Stimulated activated CD4-positive, alpha-beta T cell treated with anti-CD3 and anti-CD28 coated beads, Interleukin-12 subunit alpha, Interleukin-12 subunit beta, amount 100 ng/mL, for 48 hours (primary cell): ENCODE measurements at places on chromosomes 1 and 21.

DNA sequence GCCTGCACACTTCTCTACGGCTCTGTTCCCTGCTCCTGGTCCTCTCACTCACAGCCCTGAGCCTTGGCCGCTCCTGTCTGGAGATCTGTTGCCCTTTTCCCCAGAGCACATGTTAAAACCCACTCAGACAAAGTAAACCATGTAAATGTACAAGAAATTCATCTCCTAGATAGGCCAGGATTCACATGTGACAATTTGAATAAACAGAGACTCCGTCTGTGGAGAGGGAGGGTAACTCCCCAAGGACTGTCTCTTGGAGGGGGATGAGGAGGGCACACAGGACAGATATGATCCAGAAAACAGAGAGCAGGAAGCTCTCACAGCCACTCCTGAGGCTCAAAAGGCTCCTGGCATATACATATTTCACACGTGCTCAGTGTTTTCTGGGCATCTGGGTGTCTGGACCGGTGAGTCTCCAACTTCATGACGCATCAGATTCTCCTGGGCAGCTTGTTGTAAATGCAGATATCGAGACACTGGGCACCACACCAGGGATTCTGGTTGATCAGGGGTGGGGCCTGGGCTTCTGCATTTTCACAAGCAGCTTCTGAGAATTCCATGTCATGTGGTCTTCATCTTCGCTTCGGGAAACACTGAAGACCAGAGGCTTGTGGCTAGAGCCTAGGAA is 6.4 kb upstream of the KAZN start:
- DNase-seq = no peak

DNA sequence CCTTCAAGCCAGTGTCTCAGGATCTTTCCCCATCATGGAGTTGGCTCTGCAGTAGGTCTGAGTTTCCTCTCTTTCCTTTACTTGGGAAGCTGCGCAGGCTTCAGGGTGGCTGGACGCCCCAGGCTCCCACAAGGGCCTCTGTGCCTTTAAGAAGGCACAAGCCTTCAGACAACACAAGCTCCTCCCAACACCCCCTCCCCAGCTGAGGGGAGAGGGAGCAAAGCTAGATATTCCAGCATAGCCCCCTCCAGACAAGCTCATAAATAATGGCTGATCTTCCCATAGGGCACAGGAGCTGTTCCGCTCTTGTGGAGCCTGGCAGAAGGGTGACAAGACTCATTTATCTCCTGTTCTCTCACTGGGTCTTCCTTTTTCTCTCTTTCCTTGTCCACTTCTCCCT is 27.9 kb upstream of the ATP2B4 start:
- DNase-seq = no peak

GRCh38 chr21:42171091-42172053 is 47.6 kb upstream of the ABCG1 start:
- DNase-seq = no peak

DNA sequence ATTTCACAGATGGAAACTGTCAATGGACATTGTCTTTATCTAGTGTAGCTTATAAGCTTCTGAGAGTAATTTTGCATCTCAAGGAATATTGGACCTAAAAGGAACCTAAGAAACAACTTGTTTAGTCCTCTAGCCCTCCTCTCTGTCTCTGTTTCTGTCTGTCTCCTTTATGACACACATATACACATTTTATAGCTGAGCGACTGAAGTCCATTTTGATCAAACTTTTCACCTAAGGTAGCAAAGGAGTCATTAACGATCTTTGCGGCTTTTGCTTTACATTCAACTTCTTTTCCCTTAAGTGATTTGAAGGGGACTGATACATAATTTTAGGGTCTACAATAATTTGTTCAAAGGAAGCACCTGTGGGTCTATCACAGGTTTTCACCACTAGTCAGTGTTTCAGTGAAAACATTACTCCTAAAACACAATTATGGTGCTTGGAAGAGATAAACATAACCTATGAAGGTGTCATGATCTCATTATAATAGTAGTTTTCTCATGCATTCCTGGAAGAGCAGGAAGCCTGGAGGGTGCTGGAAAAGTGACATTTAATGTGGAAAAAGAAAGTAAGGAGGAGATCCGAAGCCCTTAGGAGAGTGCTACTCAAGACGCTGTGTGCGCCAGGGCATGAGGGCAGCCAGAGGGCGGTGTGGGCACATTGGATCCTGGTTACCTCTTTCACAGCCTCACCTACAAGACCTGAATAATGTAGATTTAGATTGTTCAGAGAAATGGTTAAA is 248.6 kb downstream of the DNM3 start:
- peak; percentile 48 for DNase-seq

DNA sequence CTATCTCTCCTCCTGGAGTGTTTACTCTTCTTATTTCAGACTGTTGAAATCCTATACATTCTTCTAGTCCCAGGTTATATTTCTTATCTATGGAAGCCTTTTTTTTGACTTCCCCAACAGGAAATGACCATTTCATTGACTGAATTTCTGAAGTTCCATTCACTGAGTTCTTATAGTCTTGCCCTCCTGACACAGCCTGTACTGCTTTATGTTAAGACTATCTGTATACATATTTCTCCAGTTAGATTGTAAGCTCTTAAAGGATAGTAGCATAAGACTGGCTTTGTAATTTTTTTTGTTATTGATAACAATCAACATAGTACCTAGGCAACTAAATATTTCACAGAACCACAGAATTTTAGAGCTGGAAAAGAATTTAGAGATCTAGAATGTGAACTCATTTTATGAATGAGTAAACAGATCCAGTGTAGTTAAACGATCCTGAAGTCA is 14.9 kb upstream of the MACF1 start:
- DNase-seq = no peak

GRCh38 chr1:232978815-232979214 is 28.4 kb downstream of the NTPCR start:
- DNase-seq = no peak

DNA sequence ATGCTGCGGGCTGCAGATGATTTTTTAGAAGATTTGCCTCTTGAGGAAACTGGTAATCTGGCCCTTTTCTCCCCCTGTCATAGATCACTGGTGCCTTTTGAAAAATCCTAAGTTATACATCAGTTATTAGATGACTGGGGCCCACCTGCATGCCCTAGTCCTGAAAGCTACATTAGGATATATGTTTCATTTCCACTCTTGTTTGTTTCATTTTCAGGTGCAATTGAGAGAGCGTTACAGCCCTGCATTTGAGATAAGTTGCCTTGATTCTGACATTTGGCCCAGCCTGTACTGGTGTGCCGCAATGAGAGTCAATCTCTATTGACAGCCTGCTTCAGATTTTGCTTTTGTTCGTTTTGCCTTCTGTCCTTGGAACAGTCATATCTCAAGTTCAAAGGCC is 8.1 kb upstream of the IFI44 start:
- no peak for DNase-seq

DNA sequence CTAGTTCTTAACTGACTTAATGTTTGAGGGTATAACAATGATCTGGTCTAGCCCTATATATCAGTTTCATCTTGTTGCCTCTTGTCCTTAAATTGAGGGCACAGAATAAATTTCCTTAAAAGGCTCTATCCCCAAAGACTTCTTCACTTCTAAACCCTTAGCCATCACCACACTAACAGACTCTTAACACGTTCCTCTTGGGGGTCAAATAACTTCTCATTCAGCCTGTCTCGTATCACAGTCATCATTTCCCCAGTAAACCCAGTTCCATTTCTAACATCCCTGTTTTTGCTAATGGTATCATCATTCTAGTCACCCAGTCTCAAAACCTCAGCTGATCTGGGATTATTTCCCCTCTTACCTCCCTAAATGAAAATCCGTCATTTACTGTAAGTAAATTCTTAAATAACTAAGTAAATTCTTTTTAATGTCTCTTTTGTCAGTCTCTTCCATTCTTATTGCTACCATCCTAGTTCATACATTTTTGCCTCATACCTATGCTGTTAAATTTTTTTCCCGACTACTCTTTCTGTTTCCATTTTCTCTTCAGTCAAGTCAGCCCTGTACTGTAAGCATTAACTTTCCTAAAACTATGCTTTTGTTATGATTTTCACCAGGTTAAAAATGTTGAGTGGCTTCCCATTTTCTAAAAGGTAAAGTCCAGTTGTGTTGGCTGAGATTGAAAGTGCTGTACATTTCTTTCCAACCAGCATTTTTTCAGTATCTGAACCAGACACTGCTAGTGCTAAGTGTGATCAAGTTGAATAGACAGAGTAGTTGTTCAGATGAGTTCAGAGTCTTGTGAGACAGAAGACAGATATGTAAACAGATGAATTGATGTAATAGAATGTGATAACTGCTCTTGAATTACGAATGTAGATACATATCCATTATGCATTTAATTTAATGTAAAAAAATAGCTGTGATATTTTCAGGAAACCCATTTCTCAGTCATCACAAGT is 6.9 kb downstream of the CTTNBP2NL start:
- DNase-seq = no peak

DNA sequence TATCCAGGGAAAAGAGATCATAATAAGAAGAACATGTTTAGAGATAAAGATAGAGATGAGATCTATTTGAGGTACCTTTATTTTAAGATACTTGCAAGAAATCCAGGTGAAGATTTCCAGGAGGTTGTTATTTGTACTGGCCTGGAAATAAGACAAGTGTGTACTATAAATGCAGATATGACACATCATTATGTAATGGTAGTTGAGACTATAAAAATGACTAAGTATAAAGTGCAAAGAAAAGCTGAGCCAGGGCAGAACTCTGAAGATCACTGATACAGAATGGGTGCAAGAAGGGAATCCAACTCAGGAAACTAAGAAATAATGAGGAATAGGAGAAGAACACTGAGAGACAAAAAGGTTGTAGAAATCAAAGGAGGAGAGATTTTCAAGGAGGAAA is 378.2 kb upstream of the PBX1 start:
- no peak for DNase-seq

- DNase-seq = no peak
Measured at GRCh38 chr1:72937905-72938304, 655.6 kb upstream of the NEGR1 start.

DNA sequence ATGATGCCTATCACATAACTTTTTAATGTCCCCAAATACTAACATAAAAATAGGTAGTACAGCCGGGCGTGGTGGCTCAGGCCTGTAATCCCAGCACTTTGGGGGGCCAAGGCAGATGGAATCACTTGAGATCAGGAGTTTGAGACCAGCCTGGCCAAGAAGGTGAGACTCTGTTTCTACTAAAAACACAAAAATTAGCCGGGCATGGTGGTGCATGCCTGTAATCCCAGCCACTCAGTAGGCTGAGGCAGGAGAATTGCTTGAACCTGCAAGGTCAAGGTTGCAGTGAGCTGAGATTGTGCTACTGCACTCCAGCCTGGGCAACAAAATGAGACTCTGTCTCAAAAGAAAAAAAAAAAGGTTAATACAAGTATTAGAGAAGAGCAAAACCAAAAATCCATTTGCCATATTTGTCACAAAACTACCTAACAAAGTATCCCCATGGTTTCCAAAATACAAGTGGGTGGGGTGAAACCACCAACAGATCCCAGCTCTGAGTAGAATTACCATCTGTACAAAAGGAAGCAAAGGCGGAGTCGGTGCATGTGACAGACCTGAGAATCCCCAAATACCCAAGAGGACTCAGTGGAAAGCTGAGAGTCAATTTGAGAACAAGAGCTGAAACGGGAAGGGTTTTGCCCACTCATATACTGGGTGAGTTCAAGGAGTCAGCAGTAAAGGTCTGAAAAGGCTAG is 113.2 kb downstream of the TOMM20 start:
- DNase-seq = peak; percentile 62

- DNase-seq = no peak
Measured at GRCh38 chr21:42317341-42317741, 2.1 kb upstream of the TFF3 start.

DNA sequence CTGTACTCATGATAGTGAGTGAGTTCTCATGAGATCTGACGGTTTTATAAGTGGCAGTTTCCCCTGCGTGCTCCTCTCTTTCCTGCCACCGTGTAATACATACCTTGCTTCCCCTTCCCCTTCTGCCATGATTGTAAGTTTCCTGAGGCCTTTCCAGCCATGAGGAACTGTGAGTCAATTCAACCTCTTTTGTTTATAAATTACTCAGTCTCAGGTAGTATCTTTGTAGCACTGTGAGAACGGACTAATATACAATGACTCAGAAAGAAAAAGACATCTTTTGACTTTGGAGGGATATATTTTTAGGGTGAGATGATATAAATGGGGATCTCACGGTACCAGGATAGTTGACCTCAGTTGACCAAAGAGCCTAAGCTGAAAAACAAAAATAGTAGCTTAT is 74.7 kb upstream of the BACH1 start:
- no peak for DNase-seq

DNA sequence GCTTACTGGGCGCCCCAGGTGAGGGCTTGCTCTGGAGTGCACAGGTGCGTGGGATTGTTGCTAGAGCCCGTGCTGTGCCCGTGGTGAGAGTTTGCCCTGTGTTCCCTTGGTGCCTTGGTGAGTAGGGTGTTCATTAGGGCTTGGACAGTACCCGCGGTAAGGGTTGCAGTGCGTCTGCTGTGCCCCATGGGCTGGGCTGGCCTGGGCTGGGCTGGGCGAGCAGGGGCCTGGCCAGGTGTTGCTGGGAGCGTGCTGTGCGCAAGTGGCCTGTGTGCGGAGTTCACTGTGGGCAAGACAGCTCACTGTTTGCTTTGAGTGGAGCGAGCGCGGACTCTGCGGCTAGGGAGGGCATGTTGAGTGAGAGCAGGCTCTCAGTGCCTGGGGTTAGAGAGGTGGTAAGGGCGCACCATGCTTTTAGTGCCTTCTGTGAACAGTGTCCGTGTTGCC is 725 bp downstream of the CR1L start:
- DNase-seq = no peak

DNA sequence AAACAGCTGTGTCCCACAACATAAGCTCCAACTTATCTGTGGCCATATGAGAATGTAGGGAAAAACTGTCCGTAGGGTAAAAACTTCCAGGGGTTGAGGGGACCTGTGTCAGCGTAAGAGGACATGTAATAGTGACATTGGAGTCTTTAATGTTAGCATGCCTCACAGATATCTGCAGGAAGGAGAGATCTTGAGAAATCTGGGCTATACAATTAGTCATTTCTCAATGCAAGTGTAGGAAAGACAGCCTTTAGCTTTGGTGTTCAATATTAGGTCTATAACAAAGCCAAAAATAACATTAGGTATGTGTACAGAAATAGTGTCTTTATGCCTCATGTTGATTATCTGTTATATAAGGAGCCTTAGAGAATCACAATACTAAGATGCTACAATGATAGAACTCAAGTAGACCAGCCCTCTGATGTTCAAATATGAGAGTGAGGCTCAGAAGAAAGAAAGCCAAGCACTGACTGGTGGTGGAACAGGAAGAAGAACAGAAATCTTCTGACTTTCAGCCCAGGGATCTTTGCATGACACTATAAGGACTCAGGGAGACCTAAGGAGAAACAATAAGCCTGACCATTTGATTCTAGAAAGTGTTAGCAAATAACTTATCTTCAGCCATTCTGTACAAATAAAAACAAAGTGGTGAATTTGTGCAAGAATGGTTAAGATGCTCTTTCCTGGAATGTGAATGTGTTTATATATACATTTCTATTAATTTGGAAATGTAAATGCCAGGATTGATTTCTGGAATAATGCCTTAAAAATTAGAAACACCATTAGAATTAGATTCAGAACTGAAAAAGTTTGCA is 152.6 kb downstream of the ZC3H11B start:
- no peak for DNase-seq

GRCh38 chr1:41529621-41530395 is 45.3 kb upstream of the EDN2 start:
- DNase-seq = no peak
